Mucosa of descending colon (tissue), 3 donors: ENCODE measurements at places on chromosomes 11 and 22.

DNA sequence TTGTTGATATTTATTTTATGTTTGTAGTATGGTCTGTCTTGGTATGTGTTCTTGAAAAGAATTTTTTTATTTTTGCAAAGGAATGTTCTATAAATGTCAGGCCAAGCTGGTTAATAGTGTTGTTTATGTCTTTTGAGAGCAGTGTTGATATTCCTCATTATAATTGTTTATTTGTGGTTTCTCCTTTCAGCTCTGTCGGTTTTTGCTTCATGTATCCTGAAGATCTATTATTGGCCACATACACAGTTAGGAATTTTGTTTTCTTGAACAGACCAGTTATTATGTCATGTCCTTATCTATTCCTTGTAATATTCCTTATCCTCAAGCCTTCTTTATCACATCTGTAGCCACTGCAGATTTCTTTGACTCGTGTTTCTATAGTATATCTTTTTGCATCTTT lies 56.5 kb downstream of the PDHX start:
- no peak for DNase-seq

DNA sequence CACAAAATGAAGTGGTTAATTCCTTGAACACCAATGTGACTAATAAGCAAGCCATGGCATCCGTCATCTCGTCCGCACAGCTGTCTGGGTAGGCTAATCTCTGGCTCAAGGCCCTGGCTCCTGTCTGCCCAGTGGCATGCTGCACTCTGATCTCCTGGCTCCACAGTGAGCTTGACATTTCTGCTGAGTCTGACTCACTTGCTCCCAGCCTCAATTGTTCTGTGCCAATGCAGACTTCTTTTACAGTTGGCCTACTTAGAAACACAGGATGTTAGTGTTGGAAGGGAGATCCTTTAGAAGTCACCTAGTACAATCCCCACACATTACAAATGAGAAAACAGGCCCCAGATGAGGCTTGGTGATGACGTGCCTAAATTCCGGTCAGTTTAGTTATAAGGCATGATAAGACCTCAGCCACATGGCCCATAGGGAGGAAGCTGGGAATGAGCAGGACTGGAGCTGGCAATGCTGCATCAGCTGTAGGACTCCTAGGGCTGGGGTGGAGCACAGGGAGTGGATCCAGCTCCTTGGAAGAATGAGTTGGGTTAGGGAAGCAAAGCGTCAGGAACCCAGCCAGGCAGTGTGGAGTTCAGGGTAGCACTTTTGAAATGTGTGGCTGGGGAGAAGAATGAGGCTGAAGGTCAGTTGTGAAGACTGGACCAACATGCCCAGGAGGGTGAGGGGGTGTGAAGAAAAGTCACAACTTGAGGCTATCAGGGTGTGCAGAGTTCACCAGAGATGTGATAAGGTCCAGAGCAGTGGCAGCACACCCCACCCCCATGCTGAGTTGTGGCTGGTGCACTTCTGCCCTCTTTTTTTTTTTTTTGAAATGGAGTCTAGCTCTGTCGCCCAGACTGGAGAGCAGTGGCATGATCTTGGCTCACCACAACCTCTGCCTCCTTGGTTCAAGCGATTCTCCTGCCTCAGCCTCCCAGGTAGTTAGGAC lies 70.2 kb upstream of the EED start:
- no peak for DNase-seq

DNA sequence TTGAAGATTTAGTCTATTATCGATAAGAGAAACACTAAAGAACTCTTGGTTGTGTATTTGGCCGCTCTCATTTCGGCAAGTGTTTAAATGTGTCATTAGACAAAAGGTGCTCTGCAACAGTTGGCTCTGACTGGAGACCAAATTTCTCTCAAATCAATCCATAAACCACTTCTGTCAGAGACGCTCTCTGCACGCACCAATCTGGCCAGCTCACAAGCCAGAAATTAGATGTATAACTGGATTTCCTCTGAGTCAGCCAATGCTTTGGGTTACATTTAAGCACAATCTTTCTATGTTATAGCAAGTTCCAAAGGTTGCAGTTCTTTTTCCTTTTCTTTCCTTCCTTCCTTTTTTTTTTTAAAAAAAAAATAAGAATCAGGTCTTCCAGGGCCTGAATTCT lies 17.6 kb upstream of the PARVA start:
- no peak for DNase-seq

GRCh38 chr11:44536788-44537516 lies 28.5 kb upstream of the CD82 start:
- DNase-seq, result no peak

DNA sequence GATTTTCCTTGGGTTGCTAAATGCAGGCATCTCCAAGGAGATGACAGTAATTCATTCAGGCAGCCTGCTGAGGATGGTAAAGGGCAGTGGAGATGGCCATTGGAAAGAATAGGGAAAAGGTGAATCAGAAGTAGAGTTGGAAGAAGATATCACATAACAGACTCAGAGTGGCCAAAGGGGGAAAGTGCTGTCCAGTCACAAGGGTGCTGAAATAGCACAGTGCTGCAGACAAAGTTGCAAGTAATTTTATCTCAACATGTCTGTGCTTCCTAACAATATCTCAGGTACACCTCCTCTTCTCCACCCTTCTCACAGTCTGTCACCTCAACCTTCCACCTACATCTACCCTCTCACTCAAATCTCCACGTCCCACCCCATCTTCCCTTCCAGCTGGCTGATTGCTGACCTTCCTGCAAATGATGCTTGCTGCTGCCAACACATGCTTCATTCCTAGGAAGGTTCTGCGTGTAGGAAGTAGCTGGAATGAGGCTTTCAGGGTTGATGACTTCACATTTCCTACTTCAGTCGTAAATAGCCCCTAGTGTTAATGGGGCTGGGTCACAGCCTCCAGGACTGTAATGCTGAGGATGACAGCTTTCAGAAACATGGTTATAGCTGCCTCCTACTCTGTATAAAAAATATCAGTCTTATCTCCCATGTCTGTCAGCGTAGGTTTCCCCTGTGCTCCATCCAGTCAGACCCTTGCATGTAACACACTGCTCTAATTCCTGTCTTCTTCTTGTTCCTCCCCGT lies 123.9 kb downstream of the CTNND1 start:
- DNase-seq, result peak; percentile 50
